Muscle of back (tissue), 13 donors: ENCODE measurements at places on chromosomes 2 and 18.

GRCh38 chr2:176152350-176153181, 1.2 kb downstream of the HOXD4 start:
- DNase-seq = peak; percentile 46

- DNase-seq = no peak
These were observed 69.4 kb downstream of the TET3 start for GRCh38 chr2:74053959-74054715.

GRCh38 chr2:194424683-194425209, 1232.3 kb upstream of the SLC39A10 start:
- DNase-seq = no peak

GRCh38 chr18:40108596-40108995, 1846.4 kb upstream of the PIK3C3 start:
- DNase-seq = no peak

DNA sequence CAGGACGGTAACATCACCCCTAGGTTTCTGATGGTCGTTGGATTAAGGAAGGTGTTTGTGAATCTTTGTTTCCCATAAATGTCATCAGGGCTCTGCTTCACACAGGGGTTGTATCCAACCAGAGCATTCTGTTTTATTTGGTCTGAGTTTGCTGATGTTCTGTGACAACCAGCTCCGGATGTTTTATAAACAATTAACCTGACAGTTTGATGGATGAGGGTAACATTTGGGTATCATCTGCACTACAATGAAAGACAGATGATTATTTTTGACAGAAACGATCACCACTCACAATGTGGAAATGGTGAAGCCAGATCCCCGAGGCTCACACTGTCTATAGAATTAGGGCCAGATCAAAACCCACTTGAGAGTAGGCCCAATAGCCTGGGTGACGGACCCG, 107.1 kb downstream of the CDC42EP3 start:
- no peak for DNase-seq

GRCh38 chr2:191664823-191665677, 12.9 kb upstream of the NABP1 start:
- DNase-seq = no peak

GRCh38 chr2:25684577-25685473, 11.4 kb upstream of the DTNB start:
- no peak for DNase-seq

GRCh38 chr2:95231723-95232122, 24.4 kb downstream of the ZNF892 start:
- DNase-seq = peak; percentile 19

DNA sequence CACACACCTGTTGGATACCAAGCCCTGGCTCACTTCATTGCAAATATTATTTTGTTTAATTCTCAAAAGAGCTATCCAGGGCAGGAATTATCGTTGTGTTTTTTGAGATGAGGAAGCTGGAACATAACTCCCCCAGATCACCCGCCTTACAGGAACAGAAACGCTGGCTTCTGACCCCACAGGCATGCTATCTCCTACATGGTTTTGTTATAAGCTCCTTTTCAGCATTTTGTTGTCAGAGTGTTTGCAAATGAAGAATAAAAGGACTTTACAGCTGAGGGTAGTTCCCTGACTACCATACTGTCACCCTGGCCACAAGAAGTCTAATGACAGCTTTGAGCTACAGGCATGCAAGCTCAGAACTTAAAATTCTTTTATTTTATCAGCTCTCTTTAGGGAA, 62.0 kb upstream of the MRPS9 start:
- DNase-seq = no peak

- DNase-seq = peak; percentile 30
These were observed 1.1 kb downstream of the MAP2 start for GRCh38 chr2:209424781-209425470.

GRCh38 chr18:64982414-64983055, 768.3 kb upstream of the CDH7 start:
- DNase-seq = peak; percentile 30

- DNase-seq = no peak
These were observed 2.8 kb upstream of the CENPA start for GRCh38 chr2:26782876-26783704.

- DNase-seq = no peak
These were observed 197.5 kb upstream of the ARL4C start for GRCh38 chr2:234694244-234695013.

DNA sequence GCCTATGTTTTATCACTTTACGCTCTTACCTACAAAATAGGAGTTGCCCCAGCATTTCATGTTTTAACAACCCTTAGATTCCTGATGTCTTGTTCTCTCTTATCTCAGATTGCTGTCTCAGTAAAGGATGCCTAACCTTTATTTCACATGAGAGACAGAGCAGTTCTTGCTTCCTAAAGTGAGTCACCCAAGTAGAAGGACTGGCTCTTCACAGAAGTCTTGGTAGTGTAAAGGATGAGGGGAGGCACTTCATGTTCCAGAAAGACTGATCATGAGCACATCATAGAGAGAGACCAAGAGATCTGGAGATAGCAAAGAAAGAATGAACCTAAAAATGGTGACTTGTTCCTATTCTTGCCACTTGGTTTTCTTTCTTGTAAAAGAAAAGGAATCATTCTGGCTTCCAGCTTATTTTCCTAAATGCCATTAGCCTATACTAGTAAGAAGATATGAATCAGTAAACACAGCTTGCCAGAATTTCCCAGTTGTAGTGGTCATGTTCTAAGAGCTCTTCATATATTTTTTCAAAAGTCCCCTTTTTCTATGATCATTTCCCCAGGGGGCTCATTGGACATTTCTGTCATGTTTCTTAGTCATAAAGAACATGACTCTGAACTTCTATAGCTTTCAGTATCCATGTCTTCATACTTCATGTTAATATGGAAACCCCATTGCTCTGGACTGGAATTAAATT, 54.9 kb downstream of the MAPRE2 start:
- no peak for DNase-seq

DNA sequence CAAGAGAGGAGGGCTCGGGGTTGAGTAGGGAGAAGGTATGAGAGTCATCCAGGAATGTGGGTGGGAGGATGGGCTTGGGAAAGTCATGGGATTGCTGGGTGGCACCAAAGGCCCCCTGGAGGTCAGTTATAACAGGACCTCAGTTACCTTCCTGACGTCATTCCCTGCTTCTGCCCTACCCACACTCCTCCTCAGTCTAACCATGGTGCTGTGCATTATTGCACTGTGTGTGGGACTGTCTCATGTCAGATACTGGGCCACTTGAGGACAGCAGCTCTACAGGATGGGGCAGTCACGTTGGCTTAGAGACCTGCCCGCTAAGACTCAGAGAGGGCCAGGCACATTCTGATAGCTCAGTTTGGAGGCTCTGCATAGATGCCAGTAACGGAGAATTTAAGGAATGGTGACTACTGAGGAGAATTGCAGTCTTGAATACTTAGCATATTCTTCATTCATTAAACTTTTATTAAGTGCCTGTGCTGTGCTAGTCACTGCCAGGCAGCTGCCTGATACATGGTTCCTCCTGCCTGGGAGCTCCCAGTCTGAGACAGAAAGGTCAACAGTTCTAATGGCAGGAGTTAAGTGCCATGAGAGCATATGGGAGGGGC, 90.5 kb downstream of the LAMA3 start:
- peak; percentile 8 for DNase-seq

- DNase-seq = peak; percentile 41
These were observed 160.0 kb upstream of the MYO3B start for GRCh38 chr2:170017860-170018532.

GRCh38 chr2:10016802-10017258, 26.5 kb upstream of the KLF11 start:
- no peak for DNase-seq

DNA sequence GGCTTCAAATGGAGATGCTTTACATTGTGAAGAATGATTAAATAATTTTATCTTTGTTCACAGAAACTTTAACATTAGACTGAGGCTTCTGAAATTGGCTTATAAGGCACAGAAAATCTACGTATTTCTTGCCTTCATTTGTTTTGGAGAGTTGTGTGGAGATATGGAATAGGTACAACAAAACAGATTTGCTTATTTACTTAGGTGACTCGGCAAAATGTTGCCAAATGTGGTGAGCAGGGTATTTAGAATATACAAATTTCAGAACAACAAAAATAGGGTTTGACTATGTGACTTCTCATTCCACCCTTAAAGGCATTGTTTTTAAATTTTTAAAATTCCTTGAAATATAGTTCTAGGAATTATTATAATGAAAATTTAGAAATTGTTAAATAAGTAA, 134.2 kb downstream of the KCNJ3 start:
- no peak for DNase-seq

- no peak for DNase-seq
These were observed 295.1 kb downstream of the GALR1 start for GRCh38 chr18:77544792-77545191.

DNA sequence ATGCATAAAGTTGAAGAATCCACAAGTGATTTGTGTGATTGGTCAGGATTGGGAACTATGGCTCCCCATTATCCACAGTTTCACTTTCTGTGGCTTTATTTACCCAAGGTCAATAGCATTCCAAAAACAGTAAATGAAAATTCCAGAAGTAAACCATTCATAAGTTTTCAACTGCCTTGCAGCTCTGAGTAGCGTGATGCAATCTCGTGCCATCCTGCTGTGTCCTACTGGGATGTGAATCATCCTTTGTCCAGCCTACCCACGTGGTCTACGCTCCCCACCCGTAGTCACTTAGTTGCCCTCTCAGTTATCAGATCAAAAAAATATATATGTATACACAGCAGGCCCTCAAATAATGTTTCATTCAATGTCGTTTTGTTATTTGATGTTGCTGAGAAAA, 89.0 kb upstream of the DLGAP1 start:
- no peak for DNase-seq

GRCh38 chr18:23824669-23825068, 135.4 kb downstream of the LAMA3 start:
- DNase-seq = no peak

- no peak for DNase-seq
These were observed 8.1 kb downstream of the DRC1 start for GRCh38 chr2:26409785-26410184.

- DNase-seq = peak; percentile 66
These were observed 5.8 kb downstream of the DLX2 start for GRCh38 chr2:172096626-172097547.

DNA sequence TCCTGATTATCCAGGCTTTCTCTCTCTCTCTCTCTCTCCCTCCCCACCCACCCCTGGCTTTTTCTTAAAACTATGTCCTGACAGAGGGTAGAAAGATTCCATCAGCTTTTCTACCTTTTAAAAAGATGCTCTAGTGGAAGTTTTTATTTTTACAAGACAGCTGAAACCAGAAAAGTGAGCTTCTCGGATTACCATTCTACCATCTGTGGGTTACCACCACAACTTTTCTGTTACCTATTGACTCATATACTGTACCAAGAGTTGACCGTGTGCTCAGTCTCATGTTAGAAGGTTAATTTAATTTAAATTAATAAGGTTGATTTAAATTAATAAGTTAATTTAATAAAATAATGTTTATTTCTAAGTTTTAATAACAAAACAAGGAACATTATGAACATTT, 137.6 kb downstream of the UPP2 start:
- no peak for DNase-seq

DNA sequence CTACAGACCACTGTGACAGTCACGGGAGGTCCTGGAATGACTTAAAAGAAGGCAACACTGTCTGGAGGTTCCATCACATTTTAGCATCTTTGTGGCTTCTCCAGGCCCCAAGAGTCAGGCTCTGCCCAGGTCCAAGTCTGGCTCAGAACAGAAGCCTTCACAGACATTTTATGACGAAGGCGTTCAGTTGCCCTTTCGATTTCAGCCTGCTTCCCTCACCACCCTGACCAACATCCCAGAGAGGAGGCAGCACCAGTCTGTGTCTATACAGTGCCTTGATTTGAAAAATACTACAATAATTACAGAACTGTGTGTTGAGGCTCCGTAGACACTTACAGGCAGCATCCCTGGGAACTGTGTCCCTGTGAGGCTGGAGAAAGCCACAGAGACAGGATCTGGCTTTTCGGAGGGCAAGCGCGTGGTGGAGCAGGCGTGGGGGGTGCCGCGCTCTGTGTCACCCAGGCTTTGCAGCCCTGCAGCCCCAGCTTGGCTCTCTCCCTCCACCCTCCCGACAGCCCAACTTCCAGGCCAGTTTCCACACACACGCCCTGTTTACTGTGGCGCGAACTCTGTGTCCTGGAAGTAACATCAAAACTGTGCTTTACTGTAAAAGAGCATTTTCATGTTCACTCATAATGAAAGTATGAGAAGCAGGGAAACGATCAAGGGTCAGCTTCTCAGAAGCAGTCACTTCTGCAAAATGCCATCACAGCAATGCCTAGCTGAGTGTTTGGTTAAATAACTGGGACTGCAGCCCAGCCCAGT, 153.5 kb upstream of the ALKAL2 start:
- no peak for DNase-seq

- DNase-seq = no peak
These were observed 6.5 kb downstream of the TANK start for GRCh38 chr2:161166538-161167409.

DNA sequence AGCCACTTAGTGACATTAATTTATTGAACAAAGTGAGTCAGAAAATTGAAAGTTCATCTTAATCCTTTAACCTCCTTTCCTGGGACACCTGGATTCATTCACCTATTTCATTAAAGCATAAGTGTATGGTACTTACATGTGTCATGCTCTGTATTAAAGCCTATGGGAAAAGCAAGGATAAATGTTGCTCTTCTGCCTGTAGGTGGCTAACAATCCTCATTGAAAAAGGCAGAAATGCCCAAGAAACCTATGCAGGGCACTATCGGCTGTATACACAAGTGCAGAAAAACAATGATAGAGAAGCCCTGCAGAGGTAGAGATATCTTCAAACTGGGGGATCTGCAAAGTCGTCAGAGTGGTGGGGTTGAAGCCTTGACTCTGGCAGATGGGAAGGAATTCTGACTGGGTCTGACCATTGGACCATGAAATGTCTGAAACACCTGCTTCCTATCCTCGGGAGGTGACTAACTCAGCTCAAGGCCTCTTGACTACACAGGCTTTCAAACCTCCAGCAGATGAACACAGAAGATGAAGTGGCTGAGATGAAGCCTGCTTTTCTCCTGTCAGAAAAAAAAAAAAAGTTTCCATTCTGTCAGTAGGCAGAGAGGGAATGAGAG, 83.1 kb downstream of the DCC start:
- DNase-seq = no peak

GRCh38 chr2:161223139-161223732, 63.0 kb downstream of the TANK start:
- DNase-seq = peak; percentile 44

- DNase-seq = no peak
These were observed 289.4 kb upstream of the CXCR4 start for GRCh38 chr2:136407117-136407951.

GRCh38 chr18:26565514-26565913, 17.2 kb upstream of the KCTD1 start:
- DNase-seq = no peak

DNA sequence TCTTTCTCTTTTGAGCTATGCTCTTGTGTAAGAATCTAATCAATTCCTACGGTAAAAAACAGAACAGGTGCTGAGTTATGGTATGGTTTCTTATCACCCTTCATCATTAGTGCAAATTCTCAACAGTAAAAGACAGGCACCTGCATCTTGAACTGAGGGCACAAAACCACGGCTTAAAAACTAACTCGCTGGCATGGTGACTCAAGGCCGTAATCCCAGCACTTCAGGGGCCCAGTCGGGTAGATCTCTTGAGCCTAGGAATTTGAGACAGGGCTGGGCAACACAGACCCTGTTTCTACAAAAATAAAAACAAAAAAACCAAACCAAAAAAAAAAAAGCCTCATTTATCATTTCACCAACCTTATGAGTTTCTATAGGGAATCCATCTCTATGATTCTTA, 33.3 kb downstream of the THAP4 start:
- no peak for DNase-seq
